ENCODE measurements at places on chromosomes 11 and 22.
A peak's percentile ranks its signal among the peaks of the same experiment; 100 is the strongest.

DNA sequence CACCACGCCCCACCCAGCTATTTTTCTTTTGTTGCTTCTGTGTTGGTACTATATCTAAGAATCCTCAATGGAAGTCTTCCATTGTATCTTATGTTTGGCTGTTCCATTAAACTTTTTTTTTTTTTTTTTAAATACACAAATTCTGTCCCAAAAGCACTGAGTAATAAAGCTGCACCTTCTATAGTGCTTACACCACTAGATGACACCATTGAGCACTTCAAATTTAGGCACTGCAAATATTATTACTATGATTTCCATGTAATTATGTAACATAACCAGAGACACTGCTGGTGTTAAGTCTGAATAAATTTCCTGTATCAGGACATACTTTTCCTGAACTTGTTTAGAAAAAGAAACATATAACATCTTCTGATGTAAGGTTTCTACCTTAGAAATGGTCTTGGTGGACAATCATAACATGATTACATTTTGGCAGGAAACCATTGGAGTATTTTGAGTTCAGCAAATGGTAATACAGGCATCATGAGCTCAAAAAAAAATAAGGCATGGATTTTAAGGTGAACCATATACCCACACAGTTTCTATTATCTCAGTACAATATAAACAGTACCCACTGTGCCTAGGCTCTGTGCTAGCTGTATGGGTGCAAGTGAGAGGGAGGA is 110.5 kb downstream of the ATG16L2 start:
- peak; percentile 7 for DNase-seq

GRCh38 chr11:7272373-7272772 is 20.7 kb downstream of the SYT9 start:
- DNase-seq: peak; percentile 19

DNA sequence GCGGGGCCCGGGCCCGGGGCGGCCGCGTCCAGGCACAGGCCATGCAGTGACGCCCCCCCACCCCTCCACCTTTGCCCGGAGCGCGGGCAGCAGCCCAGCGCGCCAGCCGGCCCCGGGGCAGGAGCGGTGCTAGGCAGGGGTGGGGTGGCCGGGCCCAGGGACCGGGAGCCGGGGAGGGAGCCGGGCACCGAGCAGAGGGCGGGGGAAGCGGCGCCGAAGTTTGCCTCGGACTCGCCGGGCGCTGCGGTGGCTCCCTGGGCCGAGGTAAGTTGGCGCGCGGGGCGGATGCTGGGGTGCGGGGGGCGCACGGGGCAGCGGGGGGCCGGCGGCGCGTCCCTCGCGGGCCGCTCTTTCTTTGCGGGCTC is 332 bp downstream of the TEAD1 start:
- no peak for DNase-seq

DNA sequence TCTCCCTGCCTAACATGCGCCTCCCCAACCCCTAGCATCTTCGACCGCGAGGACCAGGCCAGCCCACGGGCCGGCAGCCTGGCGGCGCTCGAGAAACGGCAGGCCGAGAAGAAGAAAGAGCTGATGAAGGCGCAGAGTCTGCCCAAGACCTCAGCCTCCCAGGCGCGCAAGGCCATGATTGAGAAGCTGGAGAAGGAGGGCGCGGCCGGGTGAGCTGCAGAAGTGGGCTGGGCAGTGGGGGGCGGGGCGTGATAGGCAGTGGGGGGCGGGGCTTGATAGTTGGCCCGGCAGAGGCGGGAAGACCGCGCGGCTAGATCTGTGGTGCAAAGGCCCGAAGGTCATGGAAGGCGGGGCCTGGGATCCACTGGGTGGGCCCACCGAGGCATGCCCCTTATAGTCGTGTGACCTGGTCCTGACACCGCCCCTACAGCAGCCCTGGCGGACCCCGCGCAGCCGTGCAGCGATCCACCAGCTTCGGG is 8.7 kb downstream of the SELENOM start:
- DNase-seq: peak; percentile 81

- peak; percentile 93 for DNase-seq
These were observed 365.0 kb downstream of the ETS1 start for GRCh38 chr11:128222245-128222884.

GRCh38 chr11:120188371-120188770 is 22.5 kb upstream of the OAF start:
- no peak for DNase-seq

DNA sequence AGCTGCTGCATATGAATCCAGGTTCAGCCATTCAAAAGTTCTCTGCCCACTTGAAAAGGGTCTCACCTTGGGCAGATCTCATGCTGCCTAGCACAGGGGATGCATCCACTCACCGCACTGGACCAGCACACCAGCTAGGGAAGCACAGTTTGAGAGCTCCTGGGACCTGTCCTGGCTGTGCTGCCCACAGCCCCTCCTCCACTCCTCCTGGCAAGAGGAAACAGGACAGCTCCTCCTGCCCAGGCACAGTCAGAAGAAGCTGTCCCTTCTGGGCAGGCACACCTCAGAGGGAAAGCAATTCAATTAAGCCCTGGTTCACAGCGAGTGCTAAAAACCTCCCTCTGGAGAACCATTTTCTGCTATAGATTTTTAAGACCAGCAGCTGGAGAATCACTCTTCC is 146.7 kb downstream of the ST3GAL4 start:
- DNase-seq: no peak

DNA sequence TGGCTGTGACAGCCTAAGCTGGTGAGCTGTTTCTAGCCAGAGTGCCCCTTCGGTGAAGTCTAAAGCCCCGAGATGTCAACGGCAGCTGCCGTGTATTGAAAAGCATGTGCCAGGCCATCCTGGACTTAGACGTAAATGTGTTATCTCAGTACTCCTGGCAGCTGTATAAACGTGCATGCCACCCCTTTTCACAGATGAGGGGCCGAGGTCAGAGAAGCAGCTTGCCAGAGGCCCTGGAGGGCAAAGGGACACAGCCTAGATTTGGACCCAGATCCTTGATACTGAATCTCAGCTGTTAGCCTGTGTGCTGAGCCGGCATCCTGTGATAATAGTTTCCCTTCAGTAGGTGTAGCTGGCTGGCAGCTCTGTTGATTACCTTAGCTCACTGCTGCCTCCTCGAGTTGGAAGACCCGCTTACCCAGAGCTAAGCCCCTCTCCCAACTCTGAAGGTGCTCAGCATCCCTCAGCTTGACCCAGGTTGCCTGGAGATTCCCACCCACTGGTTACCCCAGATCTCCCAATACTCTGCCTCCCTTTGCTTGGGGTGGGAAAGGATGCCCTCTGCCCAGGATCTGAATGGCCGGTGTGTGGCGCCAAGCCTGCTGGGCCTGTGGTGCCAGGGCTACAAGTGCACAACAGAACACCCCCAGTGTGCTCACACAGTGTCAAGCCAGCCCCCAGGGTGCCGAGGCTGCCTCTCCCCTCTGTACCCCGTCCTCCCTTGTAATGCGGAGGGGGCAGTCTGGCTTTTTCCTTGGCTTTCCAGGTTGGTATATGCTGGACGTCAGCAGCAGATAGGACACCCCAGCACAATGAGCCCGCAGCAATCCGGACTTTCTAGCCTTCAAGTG is 59.8 kb upstream of the WNT7B start:
- peak; percentile 83 for DNase-seq

DNA sequence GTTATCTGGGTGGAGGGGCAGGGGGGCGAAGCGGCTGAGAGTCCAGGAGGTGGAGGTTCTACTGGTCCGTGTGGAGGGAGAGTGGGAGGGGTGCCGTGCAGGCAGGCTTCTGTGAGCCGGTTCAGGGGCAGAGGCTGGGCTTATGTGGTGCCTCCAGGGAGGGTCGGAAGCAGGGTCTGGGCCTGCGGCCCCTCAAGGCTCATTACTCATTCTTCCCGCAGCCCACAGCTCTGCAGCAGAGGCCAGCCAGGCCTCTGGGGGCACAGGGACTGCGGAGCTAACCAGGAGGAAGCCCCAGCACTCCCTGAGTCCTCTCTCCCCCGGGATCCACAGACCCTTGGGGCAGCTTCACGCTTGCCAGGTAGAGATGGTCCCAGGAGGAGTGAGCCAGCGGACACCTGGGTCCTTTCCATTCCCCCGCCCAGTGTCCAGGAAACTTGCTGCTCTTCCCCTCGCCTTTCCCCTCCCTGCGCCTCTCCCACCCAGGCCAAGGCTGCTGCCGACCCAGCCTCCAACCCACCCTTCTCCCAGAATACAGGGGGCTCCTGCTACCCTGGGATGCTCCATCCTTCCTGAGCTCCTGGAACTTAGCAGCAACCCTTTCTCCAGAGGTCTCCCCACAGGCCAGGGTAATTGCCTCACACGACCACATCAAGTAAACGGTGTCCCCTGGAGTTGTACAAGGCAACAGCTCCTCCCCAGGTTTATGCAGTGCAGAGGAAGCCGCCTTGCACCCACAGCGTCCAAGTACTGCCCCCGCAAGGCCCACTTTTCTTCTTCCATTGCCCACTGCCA is 6.3 kb downstream of the NRXN2 start:
- no peak for DNase-seq

DNA sequence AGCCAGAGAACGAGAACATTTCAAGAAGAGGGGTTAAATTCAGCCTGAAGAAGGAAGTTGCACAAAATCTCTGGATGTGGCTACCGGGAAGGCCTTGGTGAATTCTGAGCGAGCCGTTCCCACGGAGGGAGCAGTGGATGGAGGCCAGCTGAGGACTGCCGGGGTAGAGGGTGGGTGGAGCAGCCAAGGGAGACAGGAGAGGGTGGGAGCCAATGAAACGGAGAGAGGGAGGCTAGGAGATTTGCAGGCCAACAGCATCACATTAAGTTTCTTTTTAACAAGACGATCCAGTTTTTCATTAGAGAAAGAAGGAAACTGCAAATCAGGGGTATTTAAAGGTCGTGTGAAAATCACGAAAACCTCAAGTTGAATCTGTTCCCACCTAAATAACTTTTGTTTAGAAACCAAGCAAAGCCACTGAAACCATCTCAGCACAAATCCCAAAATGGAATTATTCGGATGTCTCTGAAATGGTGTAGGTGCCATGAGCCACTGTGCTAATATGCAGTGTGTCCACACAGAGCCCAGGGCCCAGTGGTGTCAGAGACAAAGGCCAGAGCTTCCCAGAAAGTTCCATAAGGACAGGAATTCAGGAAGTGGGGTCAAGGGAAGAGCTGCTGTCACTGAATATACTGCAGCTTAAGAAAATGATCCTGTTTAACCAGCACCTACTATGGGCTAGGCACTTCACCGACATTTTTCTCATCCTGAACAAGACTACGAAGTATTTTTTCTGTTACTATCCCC is 59.7 kb upstream of the SLC35C1 start:
- no peak for DNase-seq

DNA sequence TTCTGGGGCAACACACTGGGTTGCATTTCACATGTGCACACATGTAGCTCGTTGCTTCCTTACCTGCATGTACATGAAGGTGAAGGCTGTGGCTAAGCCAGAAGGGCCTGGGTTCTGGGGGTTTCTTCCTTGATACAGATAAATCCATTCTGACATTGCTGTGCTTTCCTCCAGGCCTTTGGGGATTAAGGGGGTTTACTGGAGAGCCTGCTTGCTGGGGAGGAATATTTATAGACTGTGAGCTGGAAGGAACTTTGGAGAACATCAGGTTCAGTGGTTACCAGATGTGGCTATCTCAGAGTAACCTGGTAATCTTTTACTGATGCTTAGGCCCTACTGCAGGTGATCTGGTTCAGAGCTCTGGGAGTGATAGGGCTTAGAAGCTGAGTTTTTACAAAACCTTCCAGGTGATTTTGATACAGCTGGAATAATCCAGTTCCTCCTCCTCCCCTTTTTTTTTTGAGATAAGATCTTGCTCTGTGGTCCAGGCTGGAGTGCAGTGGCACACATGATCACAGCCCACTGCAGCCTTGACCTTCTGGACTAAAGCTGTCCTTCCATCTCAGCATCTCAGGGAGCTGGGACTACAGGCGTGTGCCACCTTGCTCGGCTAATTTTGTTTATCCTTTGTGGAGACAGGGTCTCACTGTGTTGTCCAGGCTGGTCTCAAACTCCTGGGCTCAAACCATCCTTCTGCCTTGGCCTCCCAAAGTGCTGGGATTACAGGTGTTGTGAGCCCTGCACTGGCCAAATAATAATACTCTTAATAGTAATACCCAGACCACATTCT is 19.9 kb downstream of the ACO2 start:
- DNase-seq: no peak

DNA sequence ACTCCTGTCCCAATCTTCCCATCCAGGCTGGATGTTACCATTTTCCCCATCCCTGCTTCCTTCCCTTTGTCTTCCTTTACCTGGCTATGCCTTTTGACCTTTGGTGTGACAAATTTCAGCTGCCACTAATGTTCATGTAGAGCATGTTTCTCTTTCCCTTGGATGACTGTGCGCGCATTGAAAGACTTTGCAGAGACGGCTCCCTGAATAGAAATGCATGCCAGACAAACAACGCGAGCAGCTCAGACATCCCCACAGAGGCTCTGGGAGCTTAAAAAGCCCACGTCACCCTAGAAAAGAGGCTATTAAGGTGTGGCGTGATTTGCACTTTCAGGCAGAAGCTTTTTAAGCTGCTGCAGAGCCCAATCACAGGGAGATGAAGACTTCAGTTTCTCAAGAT is 202.0 kb downstream of the NTM start:
- DNase-seq: no peak

- DNase-seq: no peak
These were observed 358.4 kb downstream of the OPCML start for GRCh38 chr11:133173810-133174412.

GRCh38 chr11:113001709-113002108 is 40.5 kb downstream of the NCAM1 start:
- no peak for DNase-seq

DNA sequence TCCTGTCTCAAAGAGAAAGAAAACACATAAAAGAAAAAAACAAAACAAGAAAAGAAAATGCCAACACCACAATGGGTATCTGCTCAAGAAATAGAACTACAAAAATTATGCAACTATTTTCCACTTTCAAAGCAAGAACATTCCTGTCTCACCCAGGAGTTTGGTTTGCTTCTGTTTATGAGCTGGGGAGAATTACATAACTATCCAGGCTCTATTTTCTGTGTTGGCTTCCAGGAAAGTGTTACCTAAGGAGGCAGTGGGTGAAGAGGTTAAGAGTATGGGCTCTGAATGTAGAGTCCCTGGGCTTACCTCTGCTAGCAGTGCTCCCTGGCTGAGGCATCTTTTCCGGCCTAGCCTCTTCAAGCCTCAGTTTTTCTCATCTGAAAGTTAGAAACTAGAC is 426.7 kb downstream of the MIAT start:
- DNase-seq: no peak

DNA sequence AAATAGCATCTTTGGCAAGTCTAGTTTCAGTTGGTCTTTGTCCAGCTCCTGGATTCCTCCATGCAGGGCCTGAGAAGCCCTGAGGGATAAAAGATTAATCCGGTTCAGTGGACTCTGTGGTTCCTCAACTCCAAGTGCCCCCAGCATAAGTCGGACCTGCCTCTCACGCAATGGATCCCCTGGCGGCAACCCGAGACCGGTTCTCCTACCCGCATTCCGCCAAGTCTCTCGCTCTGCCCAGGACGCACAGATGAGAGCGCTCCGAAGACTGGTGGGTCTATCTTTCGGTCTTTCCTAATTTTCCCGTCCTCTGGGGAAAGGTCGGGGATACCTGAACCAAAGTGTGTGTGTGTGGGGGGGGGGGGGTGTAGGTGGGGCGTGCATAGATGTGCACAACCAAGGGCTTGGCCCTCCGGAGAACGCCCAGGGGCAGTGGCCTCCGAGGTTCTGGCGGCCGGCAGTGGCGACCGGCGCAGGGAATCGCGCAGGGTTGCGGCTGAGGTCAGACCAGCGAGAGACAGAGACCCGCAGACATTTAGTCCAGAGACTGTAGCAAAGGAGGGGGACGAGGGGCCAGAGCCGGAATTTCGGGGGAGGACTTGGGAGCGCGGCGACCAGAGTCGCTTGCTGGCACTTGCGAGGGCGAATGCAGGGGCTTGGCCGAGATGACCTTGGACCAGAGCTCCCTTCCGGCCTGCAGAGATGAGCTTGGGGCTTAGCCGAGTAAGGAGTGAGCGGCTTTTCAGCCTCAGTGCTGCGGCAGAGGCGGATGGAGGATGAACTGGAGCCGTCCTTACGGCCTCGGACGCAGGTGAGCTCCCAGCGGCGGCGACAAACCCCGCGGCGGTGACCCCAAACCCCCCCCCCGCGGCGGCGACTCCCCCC is 712 bp upstream of the SLC2A11 start:
- DNase-seq: peak; percentile 86
